ENCODE measurements at places on chromosomes 16 and 17. TPM values are rescaled to one million over a fixed set of nuclear protein-coding genes. Genes with fewer than 3 reads are reported as not detected.

KRT28 gene
- not detected for total RNA-seq

PRSS36 gene
- total RNA-seq = 5.7 TPM

NUDT16L1 gene
- total RNA-seq = 67.0 TPM

CCDC102A gene
- total RNA-seq = 10.2 TPM

SDK2 gene
- total RNA-seq = 12.9 TPM

NLGN2 gene
- total RNA-seq = 35.2 TPM

TNFRSF13B gene
- 0.32 TPM for total RNA-seq

DNA sequence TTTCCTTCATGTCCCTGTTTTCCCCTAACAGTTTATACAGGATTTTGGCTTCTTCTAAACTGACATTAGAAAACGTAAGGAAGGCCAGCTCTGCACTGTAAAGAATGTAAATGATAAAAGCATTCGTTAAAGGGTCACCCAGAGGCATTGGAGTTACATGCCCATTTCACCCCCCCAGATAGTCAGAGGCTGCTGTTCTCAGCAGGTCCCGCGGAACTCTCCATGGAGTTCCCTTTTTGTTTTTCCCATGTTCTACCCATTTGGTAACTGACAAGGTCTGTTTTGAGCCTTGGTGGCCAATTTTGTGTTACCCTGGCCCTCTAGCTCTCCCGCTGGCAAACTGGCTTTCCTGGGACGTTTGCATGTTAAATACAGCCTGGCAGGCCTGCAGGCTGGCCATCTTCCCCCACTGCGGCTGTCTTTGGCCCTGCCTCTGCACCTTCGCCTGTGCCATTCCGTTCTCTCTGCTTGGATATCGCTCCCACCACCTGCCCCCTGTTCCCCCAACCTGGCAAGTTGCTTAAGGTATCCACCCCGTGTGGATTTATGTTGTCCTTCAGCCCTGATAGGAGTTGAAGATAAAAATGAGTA is 49.7 kb downstream of the EPN2 start:
- no peak for DNase-seq

- DNase-seq = no peak
Observed at GRCh38 chr16:47712276-47713224, 251.4 kb downstream of the PHKB start.

GRCh38 chr16:84308120-84308519 is 13.4 kb downstream of the WFDC1 start:
- peak; percentile 45 for DNase-seq

GRCh38 chr17:30351735-30352134 is 17.9 kb upstream of the TMIGD1 start:
- DNase-seq = no peak

DNA sequence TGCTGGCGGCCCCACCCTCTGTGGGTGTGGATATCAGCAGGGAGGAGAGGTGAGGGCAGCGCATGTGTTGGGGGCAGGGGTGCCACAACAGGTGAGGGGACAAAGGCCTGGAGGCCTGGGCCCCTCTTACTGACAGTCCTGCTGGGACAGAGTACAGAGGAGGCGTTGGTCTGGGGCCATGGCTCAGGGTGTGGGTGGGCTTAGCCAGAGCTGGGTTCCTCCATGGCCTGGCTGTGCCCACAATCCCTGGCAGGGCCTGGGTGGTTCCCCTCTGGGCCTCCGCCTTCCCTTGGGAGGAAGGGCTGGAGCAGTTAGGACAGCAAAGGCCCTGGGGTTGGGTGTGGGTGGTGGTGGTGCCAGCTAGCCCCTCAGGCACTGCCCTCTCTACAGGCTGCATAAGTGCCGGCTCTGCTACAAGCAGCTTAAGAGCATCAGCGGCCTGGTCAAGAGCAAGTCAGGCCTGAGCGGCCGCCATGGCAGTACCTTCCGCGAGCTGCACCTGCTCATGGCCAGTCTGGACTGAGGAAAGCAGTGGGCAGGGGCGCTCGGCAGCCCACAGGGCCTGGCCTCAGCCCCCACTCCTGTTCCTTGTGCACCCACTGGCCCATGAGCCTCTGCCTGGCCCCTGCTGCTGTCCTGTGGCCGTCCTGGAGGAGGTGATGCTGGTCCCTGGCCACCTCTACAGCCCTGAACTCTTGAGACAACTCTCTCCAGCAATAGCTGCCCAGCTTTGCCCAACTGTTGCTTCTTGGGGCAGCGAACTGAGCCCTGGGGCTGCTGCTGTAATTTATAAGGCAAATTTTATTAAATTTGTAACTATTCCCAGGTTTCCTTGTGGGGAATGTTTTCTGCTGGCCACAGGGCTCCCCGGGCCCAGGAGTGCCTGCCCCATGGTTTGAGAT is 21.1 kb downstream of the KATNB1 start:
- no peak for DNase-seq

- DNase-seq = no peak
Observed at GRCh38 chr17:57516290-57517230, 228.5 kb downstream of the CCDC182 start.

GRCh38 chr17:28426081-28426519 is 20.1 kb upstream of the SLC46A1 start:
- no peak for DNase-seq

DNA sequence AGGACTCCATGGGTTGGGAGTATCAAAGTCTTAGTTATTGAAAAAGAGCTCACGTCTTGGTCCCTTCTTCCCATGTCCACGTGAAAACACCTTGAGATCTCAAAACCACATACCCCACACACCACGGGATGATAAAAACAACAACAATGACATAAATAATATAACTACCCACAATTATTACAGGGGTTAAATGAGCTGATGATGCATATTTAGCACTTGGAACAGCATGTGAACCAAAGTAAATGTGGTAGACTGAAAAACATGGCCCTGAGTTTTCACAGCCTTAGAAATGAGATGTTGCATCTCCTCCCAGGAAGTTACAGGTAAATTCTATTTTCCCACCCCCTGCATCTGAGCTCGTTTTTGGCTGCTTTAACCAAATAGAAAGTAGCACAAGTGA is 208.9 kb downstream of the C16orf95 start:
- DNase-seq = no peak

DNA sequence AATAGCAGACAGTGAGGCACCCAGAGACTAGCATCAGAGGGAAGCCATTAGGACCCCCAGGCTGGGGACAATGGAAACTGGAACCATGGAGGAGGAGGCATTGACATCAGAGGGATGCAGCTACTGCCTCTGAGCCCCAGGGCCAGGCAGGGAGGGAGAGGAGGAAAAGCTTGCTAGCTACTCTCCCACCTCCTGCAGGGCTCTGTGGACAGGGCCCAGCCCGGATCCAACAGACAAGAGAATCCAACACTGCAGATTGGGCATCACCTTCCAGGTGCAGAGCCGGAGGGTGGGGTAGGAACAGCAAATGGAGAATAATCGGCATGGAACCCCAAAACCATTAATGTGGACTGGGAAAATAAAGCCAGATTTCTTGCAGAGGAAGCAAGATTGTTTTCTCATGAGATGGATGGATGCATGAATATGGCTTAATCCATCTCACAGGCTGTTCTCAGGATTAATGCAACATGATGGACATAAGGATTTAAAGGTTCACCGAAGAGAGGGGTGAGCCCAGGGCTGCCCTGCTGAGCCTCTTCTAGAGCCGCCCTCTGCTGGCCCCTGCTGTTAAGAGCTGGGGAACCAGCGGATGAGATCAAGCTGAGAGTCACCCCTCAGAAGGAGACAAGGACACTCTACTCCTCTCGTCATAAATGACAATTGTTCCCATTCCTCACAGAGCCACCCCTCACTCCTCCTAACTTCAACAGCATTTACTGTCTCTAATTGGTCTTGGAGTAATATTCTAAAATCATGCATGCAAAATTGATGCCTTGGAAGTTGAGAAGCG is 48.8 kb downstream of the DNAH3 start:
- no peak for DNase-seq

GRCh38 chr17:57521606-57522005 is 223.5 kb downstream of the CCDC182 start:
- no peak for DNase-seq

GRCh38 chr16:4869147-4869805 is 22.0 kb downstream of the UBN1 start:
- peak; percentile 34 for DNase-seq

GRCh38 chr17:69552986-69553667 is 138.6 kb downstream of the MAP2K6 start:
- DNase-seq = no peak

DNA sequence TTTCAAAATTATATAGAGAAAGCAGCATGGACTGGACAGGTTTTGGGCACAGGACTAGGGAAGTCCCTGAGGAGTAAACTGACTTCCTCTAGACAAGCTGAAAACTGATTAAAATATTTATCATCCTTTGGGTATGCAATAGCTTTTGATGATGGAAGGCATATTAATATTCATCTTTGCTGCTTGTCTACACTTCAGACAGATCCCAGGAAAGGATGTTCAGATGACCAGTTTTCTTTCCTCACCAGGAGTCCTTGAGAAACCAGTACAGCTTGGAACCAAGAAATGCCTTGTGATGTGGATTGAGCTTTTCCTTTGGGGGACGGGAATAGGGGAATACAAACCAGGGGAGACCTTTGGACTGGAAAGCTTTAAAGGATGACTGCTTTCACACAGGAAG is 195.5 kb downstream of the FTO start:
- DNase-seq = no peak

DNA sequence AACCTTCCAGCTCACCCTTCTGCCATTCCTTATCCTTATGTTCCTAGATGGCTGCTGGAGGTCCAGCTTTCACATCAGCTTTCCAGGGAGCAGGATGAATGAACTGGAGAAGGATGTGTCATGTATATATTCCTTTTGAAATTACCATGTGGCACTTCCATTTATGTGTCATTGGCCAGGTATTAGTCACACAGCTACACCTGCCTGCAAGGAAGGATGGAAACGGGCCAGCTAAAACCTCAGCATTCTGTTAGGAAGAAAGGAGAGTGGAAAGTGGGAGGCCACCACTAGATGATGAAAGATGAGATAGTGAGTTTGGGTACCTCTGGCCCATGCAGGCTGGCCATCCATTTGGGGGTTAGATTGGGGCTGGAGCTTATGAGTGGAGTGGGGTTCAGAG is 67.5 kb downstream of the KSR1 start:
- no peak for DNase-seq

- DNase-seq = no peak
Observed at GRCh38 chr17:79183293-79184158, 108.9 kb downstream of the ENGASE start.

GRCh38 chr17:45405250-45406086 is 27.2 kb downstream of the ARHGAP27 start:
- DNase-seq = no peak

DNA sequence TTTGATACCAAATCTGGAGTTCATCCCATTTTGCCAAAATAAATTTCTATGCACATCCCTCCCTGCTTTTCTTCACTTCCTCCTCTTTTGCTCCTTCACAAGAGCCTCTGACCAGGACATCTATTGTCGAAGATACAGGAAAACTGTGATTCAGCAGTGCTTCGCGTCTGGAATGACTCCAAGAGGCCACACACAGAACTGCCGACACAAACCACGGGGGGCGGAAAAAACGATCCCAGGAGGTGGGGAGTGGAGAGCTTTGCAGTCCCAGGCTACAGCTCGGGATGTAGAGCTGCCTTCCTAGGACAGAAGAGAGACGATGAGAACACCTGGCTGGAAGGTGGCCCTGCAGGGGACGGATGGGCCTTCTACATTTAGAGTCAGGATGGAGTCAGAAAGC is 102.8 kb downstream of the XYLT1 start:
- DNase-seq = no peak

GRCh38 chr17:50832267-50832863 is 3.0 kb upstream of the WFIKKN2 start:
- no peak for DNase-seq

GRCh38 chr17:76271669-76272540 is 6.8 kb downstream of the UBALD2 start:
- no peak for DNase-seq

GRCh38 chr17:79843474-79843815 is 4.2 kb upstream of the CBX4 start:
- no peak for DNase-seq

DNA sequence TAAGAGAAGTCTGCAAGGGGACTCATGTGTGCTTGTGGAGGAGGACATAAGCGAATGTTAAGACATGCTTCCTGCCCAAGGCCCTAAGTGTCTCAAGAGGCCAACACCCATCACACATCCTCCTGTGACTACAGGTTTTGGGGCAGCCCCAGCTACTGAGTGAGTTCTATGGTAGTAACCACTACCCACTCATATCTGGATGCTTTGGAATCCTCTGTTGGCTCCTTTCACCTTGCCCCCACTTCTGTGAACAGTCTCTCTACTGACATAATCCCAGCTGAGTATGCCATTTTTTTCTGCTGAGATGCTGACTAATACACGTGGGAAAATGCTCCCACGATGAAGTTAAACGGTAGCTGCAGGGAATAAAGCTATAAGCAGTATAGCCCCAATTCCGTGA is 153.5 kb downstream of the VPS53 start:
- no peak for DNase-seq

- DNase-seq = no peak
Observed at GRCh38 chr16:11561454-11561805, 25.3 kb downstream of the LITAF start.

GRCh38 chr16:56041556-56042140 is 149.6 kb upstream of the GNAO1 start:
- DNase-seq = no peak

DNA sequence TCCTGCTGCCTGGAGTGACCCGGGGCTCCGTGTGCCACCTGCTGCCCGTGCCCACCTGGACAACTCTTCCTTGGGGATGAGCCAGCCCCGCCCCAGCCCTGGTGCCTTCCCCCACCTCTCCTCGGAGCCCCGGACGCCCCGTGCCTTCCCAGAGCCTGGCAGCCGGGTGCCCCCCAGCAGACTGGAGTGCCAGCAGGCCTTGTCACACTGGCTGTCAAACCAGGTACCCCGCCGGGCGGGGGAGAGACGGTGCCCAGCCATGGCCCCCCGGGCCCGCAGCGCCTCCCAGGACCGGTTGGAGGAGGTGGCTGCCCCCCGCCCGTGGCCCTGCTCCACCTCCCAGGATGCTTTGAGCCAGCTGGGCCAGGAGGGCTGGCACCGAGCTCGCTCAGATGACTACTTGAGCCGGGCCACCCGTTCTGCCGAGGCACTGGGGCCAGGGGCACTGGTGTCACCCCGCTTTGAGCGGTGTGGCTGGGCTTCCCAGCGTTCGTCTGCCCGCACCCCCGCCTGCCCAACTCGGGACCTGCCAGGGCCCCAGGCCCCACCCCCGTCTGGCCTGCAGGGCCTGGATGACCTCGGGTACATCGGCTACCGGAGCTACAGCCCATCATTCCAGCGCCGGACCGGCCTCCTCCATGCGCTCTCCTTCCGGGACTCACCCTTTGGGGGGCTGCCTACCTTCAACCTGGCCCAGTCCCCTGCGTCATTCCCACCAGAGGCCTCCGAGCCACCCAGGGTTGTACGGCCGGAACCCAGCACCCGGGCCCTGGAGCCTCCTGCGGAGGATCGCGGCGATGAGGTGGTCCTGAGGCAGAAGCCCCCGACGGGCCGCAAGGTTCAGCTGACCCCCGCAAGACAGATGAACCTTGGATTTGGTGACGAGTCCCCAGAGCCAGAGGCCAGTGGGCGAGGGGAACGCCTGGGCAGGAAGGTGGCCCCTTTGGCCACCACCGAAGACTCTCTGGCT is 38.4 kb downstream of the ARHGAP23 start:
- DNase-seq = no peak

DNA sequence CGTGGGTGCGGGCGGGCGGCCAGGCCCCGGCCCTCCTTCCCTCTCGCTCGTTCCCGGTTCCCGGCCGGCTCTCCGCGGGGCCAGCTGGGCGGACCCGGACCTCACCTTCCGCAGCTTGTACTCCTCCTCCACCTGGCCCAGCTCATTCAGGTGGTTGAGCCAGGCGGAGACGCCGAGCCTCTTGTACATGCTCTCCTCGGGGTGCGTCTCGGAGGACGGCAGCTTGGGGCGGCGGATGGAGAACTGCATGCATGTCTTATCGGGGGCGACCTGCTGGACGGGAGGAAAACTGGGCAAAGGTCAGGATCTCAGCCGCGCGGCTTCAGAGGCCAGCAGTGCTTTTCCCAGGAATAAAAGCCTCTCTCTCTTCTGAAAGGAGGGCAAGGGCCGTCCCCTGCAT is 85.4 kb downstream of the TBC1D16 start:
- DNase-seq = no peak

All from mucosa of gallbladder (tissue), 1 donor.